CD4-positive, alpha-beta T cell (primary cell): ENCODE measurements at places on chromosomes 1 and 21.

GRCh38 chr1:172360511-172360910, 60.0 kb upstream of the C1orf105 start:
- no peak for DNase-seq

GRCh38 chr1:85628791-85629531, 48.4 kb downstream of the CCN1 start:
- DNase-seq: no peak

- no peak for DNase-seq
These were observed 187.8 kb downstream of the LRRIQ3 start for GRCh38 chr1:74010206-74010605.

GRCh38 chr1:101420406-101420805, 183.6 kb downstream of the S1PR1 start:
- no peak for DNase-seq

- no peak for DNase-seq
These were observed 111.9 kb upstream of the C21orf91 start for GRCh38 chr21:17931080-17931479.

- DNase-seq: no peak
These were observed 20.6 kb downstream of the MKNK1 start for GRCh38 chr1:46583494-46583893.

DNA sequence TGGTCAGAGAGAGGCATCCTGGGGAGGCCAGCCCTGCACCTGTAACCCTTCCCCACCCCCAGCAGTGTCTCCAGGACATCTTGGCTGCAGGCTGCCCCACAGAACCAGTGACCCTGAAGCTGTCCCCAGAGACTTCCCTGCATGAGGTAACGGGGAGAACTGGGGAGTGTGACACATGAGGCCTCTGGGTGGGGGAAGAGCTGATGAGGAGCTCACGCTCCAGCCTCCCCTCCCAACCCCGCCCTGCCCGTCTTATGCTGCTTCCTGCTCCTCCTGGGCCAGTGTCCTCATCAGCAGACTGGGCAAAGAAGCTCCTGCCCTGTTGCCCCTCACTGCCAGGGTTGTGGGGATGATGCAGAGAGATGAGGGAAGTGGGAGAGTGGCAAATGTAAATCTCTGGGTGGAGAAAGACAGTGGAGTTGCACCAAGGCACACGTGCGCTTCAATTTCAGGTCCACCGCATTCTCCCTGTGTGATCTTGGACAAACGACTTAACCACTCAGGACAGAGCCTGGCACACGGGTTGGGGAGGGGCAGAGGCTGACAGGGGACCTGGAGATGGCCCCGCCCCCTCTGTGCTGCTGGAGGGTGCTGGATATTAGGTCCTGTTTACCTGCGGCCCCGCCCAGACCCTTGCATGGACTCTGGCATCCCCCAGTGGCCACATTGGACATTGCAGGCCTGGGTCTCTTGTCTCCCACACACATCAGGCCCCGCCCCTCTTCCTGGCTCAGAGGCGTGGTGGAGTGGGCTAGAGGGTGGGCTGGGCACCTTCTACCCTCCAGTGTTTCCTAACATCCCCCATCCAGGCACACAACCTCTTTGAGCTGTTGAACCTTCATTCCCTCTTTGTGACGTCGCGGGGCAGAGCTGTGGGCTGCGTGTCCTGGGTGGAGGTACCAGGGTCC, 12.3 kb downstream of the CLCNKB start:
- DNase-seq: peak; percentile 90

GRCh38 chr21:16363100-16363499, 633.3 kb downstream of the USP25 start:
- DNase-seq: no peak

DNA sequence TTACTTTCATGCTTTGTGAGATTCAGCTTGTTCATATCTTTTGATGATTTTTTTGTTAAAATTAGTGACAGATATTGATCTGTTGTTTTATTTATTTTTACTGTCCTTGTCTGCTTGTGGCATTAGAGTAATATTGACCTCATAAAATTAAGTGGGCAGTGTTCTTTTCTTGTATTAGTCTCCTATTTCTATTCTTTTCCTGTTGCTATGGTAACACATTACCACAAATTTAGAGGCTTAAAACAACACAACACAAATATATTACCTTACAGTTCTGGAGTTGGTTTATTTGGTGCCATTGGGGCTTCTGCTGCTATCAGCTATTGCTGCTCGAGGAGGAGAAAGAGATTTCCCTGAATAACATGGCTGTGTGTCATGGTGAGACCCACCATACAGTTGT, 135.7 kb downstream of the C1orf94 start:
- no peak for DNase-seq

DNA sequence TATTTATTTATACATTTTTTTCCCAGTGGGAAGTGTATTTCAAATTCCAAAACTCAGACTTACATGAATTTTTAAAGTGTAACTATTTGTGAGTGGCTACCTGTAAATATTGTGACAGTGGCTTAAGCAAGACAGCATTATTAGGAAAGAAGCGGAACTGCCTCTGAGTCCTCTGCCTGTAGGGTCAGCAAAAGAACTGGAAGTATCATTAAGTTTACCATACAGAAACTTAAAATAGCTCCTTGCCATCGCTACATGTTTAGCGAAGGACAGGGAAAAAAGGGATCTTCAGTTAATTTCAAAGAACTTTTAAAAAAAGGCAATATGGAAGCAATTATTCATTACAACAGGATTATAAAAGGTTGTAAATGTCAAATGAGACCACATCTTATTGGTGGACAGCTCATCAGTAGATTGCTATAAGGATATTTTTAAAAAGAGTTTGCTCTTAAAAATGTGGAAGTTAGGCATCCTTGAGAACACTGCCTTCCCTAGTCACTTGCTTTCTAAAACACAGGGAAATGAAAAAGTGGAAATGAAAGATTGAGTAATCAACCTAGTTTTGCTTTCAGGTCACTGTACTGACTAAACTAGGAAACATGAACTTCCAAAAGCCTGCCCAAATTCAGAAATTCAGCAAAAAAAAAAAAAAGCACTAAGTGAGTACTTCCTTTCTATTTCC, 39.2 kb downstream of the NSL1 start:
- no peak for DNase-seq

DNA sequence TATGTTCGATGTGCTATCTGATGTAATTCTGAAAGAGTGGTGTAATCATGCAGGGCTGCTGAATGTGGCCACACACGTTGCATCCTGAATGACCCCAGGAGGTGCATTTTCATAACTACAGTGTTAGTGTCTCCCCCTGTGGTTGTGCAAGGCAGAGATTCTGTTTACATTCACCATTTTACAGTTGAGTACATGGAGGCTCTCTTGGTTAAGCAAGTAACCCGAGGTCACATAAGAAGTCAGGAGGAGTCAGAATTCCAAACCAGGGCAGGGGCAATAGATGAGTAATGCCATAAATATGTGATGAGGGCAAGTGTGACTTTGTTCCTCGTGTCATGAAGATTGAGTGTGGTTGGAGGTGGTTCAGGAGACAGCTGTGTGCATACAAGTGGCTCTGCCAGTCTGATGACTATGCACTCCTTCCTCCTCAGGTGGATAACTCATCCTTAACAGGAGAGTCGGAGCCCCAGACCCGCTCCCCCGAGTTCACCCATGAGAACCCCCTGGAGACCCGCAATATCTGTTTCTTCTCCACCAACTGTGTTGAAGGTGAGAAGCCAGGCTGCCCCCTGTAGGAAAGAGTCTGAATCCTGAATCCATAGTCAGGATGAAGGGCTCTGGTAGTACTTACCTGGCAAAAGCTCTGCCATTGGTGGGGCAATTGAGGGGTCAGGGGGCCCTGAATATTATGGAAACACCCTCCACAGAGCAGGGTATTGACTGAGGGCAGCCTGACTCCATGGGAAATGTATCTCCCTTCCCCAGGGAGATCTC, 9.3 kb downstream of the ATP1A2 start:
- no peak for DNase-seq

DNA sequence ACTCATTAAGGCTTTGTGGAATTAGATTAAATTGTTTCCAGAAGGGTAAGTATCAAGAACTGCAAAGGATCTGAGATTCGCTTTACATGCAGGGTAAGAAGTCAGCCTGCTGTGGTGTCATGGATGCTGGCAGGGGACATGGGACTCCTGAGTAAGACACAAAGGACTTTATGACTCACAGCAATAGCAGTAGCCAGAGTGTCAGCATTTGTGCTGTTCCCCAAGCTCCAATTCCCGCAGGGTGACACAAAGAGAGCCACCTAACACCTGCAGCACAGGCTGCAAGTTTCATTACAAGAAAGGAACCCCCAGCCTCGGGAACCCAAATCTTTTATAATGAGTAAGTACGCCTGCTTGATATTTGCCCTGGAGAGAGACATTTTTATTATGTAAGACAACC, 298.1 kb upstream of the POU3F1 start:
- no peak for DNase-seq

DNA sequence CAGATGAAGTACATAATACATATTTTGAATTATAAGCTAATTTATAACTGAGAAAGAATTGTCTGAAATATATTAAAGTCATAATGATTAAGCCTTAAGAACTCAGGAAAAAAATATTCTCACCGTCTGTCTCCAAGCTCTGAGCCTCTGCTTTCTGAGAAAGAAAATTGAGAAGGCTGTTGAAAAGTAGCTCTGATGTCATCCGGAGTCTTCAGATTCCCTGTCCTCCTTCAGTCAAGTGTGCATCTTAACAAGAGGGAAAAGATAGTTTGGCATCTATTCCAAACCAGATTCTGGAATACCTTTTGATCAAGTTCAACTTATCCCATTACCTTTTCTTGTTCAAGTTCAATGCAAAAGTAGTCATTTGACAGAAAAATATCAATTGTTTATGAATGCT, 50.6 kb downstream of the NRIP1 start:
- no peak for DNase-seq

- no peak for DNase-seq
These were observed 99.2 kb downstream of the CTH start for GRCh38 chr1:70509996-70510876.

GRCh38 chr1:25993197-25993951, 4.5 kb downstream of the PAFAH2 start:
- no peak for DNase-seq

- no peak for DNase-seq
These were observed 2.8 kb downstream of the SIPA1L2 start for GRCh38 chr1:232627171-232627570.

DNA sequence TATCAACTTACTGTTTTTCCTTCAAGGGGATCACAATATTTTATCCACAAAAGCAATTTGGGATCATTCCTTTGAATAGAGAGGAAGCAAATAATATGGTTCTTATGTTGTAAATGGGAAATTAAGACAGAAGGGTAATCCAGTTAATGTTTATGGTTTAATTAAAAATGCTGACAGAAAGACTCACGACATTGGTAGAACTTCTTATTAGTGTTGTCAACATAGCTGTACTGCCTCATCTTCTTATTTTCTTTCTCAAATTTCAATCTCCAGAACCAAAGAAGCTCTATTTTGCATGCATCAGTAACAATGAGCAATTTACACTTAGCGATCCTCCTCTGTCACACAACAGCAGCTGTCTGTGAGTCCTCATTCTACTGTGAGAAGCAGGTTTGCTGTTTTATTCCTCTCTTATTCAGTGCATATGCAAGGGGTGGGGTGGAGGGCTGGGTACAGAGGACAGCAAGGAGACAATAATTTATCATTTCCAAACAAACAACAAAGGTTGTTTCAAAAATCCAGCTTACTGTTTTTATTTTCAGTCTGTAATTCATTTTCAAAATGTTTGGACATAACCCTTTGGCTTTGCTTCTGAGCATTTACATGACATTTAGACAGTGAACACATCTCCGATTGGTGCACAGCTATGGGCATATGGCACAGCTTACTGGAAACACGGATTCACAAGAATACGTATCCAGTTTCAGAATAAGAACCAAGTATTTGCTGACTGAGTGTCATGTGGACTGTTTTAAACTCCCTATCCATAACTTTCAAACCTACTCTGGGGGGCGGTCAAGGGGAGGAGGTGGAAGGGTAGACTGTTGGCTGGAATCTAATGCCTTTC, 335.9 kb downstream of the RGS7 start:
- DNase-seq: no peak
